ENCODE measurements at places on chromosomes 13 and 19.

DNA sequence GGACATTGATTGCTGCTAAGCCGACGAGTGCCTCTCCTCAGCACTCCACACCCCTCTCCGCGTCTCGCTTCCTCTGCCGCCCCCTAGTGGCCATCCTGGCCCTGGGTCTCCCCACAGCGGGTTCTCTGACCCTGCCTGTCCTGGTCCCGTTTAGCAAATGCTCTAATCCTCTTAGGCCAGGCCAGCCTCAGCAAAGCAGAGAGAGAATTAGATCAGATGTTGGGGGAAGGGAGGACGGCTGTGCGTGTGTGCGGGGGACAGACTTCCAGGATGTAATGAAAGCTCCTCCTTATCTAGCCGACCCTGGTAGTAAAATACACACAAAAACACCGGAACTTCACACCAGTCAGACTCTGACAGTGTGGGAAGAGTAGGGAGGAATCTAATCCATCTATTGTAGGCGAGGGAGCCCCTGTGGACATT is 4.5 kb downstream of the TPRX2 start:
- peak; percentile 55 for DNase-seq

DNA sequence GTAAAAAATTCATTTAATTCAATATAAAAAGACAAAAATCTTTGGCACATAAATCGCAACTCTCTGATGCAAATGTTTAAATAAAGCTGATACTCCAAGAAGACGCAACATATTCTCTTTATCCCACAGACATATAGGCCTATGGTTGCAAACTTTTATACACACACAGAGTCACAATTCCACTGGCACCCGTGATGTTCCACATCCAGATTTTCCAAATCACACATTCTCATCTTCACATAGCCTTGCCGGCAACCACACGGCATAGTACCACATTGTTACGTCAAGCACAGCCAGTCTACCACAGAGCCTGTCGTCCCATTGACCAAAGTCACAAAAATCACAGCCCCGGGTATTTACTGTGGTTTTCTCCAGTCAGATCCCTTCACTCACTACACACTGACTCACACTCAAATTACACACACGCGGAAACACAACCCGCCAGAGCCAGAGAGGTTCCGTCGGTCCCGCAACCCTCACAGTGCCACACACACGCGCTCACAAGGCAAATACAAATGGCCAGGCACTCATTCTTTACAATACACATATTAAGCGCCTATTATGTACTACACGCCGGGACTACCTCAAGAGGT is 546 bp upstream of the ZNF546 start:
- DNase-seq = no peak

DNA sequence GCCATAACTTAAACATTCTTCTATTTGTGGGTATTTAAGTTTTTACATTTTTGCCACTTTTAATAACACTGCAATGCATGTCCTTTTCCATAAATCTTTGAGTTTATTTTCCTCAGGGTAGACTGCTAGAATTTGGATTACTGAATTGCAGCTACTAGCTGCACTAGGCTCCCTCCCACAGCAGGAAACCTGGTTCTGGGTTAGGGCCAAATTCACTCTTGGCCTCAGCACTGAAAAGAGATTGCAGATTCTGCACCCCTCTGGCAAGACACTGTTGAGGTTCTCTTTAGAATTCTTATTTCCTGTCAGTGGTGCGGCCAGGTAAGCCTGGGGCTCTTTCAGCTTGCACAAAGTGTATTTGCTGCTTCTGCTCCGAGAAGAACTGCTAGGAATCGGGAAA is 155.7 kb downstream of the ENOX1 start:
- no peak for DNase-seq

GRCh38 chr13:24670174-24670573 is 10.0 kb upstream of the ATP12A start:
- DNase-seq = no peak

GRCh38 chr13:26762745-26763345 is 2.3 kb upstream of the GPR12 start:
- no peak for DNase-seq

DNA sequence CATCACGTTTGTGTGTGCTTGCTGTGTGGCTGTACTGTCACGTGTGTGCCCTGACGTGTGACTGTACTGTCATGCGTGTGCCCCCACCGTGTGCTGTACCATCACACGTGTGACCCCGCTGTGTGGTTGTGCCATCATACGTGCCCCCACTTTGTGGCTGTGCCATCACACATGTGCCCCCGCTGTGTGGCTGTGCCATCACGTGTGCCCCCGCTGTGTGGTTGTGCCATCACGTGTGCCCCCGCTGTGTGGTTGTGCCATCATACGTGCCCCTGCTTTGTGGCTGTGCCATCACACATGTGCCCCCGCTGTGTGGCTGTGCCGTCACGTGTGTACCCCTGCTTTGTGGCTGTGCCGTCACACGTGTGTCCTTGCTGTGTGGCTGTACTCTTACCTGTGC is 25.7 kb downstream of the TFDP1 start:
- DNase-seq = no peak

DNA sequence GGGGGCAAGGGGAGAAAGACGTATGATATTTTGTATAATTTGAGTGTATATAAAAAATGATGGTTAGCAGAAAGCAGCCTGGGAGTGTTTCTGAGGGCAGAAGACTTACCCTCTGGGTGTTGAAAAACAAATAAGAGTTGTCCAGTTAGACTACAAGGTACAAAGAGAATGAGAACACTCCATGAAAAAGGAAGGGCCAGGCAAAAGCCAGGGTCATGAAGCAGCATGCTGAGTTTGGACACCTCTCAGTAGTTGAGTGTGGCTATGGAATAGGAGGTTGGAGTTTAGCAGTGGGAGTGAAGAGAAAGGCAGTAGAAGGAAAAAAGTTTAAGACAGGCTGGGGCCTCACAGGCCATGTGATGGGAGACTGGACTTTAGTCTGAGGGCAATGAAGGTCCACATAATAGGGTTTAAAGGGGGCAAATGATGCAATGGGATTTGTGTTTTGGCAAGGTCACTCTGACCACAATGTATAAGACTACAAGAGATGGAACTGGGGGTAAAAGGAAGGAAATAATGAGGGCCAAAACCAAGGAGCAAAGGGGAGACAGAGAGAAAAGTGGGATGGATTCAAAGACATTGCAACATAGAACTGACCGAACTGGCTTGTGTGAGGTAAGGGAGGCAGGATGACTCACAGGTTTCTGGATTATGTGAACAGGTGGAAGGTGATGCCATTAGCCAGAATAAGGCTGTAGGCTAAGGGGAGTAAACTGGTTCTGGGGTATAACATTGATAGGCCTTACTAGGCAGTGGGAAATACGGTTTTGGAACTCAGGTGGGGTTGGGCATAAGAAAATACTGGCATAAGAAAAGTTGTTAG is 76.6 kb downstream of the SERP2 start:
- no peak for DNase-seq

GRCh38 chr13:73248711-73249580 is 190.1 kb downstream of the KLF5 start:
- DNase-seq = no peak

- peak; percentile 50 for DNase-seq
These were observed 202.9 kb downstream of the ATP8A2 start for GRCh38 chr13:25574437-25575411.

DNA sequence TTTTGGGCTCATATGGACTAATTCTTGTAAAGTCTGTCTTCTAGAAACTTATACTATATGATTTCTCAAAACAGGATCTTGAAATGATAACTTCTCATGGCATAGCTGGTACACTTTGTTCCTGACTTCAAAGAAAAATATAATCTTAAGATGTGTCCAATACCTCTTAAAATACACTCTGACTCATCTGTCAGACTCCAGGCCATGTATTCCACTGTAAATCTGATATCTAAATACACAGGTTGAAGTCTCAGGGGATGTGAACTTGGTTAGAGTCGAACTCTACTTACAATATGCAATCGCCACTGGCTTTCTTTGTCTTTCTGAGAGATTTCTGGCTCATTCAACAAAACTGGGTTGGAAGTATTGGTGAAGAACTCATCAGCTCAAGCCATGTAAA is 99.8 kb downstream of the LACC1 start:
- DNase-seq = no peak

DNA sequence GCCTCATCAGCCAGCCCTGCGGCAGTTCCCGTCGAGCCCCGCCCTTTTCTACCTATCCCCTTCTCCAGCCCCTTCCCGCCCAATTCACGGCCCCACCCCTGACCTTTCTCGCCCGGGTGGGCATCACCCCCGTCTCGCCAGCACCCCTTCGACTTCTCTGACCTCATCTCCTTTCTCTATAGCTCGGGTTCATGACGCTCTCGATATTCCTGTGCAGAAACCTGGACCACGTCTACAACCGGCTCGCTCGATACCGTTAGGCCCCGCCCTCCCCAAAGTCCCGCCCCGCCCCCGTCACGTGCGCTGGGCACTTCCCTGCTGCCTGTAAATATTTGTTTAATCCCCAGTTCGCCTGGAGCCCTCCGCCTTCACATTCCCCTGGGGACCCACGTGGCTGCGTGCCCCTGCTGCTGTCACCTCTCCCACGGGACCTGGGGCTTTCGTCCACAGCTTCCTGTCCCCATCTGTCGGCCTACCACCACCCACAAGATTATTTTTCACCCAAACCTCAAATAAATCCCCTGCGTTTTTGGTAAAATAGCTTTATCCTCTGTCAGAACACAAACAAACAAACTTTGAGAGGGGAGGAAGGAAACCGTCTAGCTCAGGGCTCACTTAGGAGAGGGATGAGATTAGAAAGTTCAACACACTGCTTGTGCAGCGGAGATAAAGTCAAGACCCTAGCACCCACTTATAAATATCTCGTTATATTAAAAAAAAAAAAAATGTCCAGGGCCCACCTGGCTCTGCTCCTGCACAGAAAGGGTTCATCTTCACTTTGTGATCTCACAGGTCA is 5.1 kb downstream of the CD37 start:
- no peak for DNase-seq

DNA sequence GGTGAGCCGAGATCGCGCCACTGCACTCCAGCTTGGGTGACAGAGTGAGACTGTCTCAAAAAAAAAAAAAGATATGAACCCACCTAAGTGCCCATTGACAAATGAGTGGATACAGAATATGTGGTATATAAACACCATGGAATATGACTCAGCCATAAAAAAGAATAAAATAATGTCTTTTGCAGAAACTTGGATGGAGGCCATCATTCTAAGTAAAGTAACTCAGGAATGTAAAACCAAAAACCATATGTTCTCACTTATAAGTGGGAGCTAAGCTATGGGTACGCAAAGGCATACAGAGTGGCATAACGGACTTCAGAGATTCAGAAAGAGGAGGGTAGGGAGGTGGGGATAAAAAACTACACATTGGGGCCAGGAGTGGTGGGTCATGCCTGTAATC is 29.5 kb downstream of the PLA2G4C start:
- DNase-seq = no peak

GRCh38 chr19:29107831-29108230 is 105.1 kb downstream of the UQCRFS1 start:
- no peak for DNase-seq

GRCh38 chr19:49155820-49156346 is 687 bp upstream of the HRC start:
- DNase-seq = no peak

- no peak for DNase-seq
These were observed 162.3 kb upstream of the SERP2 start for GRCh38 chr13:44211286-44211685.

DNA sequence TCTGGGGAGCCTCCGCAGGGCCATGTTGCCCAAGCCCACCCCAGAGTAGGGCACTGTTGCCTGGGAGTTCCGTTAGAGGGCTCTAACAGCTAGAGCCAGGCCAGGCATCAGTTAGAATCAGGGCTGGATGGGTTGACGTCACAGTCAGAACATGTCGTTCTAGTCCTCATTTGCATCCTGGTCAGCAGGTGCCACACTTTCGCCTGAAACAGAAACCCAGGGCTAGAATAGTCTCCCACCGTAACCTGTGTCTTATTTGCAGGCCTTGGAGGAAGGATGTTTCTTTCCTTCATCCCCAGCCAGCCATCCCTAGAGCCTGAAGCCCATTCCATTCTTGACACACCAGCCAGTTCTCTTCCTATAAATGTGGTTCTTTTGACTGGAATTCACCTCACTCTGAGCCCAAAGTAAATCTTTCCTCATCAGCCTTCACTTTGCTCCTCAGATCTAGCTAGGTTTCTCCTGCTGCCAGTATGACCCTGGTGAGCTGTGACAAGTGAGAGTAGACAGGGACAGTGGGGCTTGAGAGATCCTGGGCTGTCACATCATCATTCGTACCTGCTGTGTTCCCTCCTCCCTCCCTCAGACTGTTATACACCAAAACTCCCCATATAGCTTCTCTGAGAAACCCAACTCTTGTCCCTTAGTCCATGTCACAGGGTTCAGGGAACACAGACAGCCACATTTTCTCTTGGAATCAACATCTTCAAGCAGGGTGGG is 12.2 kb upstream of the CCDC97 start:
- no peak for DNase-seq

DNA sequence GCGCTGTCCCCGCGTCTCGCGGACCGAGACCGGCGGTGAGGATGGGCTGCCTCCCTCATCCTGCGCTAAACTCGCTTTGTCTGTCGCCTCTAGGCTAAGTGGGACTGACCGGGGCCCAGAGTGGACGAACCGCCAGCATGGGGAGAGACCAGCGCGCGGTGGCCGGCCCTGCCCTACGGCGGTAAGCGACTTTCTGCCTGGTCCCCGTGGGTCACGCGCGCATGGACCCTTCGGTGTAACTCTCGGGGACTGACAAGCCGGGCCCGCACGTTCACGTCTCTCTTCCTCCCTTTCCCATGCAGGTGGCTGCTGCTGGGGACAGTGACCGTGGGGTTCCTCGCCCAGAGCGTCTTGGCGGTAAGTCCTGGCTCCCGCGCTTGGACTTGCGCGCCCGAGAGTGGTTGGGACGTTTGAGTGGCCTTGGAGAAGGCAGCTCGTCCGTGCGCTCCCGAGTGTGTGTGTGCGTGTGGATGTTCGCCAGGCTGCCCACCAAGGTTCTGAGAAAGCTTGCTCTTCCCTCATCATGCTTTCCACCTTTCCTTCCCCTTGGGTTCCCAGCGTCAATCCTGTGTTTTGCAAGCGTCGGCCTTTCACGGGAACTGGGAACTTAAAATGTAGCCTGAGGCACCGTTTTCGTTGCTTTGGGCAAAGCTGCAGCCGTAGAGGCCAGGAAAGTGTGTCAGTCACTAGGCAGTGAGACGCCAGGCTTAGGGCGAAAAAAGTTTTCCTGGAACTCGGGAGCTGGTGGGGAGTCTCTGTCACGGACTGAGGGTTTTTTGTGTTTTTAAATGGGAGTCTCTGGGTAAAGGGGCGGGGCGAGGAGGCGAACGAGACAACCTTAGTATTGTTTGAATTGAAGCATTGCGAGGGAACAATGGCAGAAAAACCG is 927 bp downstream of the COL4A2 start:
- no peak for DNase-seq

All from stimulated activated CD4-positive, alpha-beta T cell treated with anti-CD3 and anti-CD28 coated beads, Interleukin-1b, Interleukin-23, amount 100 ng/mL, for 1 hour (primary cell).